ENCODE measurements at places on chromosomes 16 and 17.

GRCh38 chr16:73143576-73144422 lies 95.9 kb upstream of the ZFHX3 start:
- DNase-seq = no peak

- DNase-seq = no peak
Measured at GRCh38 chr17:76568811-76569221, 16.8 kb downstream of the ST6GALNAC2 start.

GRCh38 chr17:42098730-42099399 lies 592 bp upstream of the ZNF385C start:
- no peak for DNase-seq

GRCh38 chr16:73189136-73189535 lies 141.2 kb upstream of the ZFHX3 start:
- no peak for DNase-seq

GRCh38 chr16:84714028-84714427 lies 14.2 kb downstream of the USP10 start:
- DNase-seq = no peak

Measured in activated naive CD4-positive, alpha-beta T cell (primary cell).